Activated T-cell treated with anti-CD3 and anti-CD28 coated beads, Interleukin-2, amount 50 U/mL, for 48 hours (primary cell): ENCODE measurements at places on chromosomes 6 and 20.

GRCh38 chr20:10523443-10523842, 88.3 kb downstream of the SLX4IP start:
- no peak for DNase-seq

GRCh38 chr6:36912586-36912985, 26.8 kb downstream of the C6orf89 start:
- peak; percentile 76 for DNase-seq

GRCh38 chr6:163175301-163175700, 239.2 kb upstream of the QKI start:
- DNase-seq: no peak

DNA sequence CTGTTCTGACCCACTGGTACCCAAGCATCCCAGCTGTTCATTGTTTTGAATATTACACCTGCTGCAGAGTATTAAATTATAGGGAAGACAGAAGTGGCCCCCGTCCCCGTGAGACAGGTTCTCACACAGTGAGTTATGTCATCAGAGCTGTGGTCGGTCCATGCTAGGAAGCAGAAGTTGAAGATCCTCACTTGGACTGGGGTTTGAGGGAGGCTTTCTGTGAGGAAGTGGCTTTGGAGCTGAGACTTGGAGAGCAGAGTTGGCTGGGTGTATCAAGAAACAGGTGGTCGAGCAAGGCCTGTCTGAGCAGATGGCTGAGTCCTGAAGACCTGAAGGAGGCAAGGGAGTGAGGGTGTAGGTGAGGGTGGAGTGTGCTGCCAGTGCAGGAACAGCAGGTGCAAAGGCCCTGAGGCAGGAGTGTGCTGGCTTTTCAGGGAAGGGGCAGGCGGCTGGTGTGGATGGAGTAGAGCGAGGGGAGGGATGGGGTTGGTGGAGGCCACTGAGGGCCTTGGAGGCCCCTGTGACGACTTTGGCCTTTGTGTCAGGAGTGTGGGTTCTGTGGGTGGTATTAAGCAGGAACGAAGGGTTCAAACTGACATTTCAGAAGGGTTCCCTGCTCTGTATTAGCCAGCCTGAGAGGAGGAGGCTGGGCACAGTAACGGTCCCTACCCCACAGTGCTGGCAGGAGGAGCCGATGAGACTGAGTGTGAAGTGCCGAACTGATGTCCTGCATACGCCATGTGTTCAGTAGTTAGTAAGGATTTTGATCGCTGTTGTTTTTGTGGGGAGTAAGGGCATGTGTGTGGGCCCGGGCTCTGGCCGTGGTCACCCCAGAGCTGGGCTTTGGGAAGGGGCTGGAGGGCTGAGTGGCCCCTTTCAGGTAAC, 11.8 kb downstream of the SRC start:
- DNase-seq: no peak

DNA sequence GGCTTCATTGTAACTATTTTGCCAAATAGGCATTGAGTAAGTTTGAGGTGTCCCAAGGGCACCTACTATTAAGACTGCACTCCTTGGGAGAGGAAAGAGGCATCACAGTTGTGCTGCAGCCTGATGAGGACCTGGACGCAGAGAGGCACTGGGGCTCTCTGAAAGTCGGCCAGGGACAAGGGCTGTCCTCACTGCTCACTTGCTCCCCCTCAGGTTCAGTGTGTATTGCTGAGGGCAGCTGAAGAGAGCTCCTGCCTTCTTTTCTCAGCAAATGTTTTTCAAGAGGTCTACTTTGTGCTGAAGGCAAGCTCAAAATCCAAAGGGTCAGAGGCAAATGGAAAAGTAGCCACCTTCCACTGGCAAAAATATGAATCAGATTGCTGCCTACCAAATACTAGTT, 331.8 kb downstream of the RIMS1 start:
- no peak for DNase-seq

- no peak for DNase-seq
These were observed 84.7 kb upstream of the ELOVL5 start for GRCh38 chr6:53433261-53433950.

GRCh38 chr6:51203504-51203903, 384.8 kb downstream of the TFAP2B start:
- no peak for DNase-seq

GRCh38 chr6:71592643-71593042, 293.7 kb upstream of the RIMS1 start:
- no peak for DNase-seq

DNA sequence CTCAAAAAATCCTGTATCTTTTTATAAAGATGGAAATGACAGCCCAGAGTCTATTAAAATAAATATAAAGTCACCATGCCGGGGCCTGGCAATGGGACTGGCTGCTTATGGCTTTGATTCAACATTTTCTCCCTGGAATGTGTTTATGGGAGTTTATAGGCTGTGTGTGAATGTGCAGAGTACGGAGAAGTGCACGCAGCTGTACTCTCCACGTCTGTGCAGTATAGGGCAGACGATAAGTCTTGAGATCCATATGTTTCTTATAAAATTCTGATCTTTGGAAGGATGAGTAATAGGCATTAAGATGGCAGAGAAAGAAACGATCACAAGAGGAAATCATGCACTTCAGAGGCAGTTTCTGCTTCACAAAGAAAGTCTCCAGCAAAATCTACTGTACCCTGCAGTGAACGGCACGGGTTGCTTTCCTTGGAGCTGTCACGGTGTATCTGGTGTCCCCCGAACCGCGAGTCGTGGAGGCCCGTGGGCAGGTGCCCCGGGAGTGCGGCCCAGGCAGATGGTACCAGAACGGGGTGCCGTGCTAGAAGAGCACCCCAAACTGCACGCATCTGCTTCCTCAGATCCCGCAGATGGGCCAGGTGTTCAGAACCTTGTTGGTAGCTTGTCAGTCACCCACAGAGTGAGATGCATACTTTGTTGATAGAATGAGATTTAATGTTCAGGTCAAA, 382.5 kb downstream of the TAF4 start:
- DNase-seq: no peak

DNA sequence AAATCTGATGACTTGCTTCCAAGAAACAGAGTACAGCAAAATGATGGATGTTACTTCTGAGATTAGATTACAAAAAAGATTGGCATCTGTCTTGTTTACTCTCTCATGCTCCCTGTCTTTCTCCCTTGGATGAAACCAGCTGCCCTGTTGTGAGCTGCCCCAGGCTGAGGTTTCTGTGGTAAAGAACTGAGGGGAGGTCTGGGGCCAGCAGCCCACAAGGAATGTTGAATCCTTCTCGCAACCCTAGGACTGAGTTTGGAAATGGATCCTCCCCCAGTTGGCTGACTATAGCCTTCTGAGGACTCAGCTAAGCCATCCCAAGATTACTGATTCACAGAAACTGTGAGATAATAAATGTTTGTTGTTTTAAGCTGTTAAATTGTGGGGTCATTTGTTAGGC, 5.6 kb upstream of the HECA start:
- no peak for DNase-seq

GRCh38 chr6:2659882-2660281, 90.8 kb downstream of the MYLK4 start:
- no peak for DNase-seq

- DNase-seq: no peak
These were observed 125.0 kb upstream of the ID4 start for GRCh38 chr6:19712012-19712688.

GRCh38 chr6:26531897-26532296, 6.3 kb upstream of the HMGN4 start:
- no peak for DNase-seq

GRCh38 chr6:157865249-157865648, 42.2 kb downstream of the SNX9 start:
- no peak for DNase-seq

DNA sequence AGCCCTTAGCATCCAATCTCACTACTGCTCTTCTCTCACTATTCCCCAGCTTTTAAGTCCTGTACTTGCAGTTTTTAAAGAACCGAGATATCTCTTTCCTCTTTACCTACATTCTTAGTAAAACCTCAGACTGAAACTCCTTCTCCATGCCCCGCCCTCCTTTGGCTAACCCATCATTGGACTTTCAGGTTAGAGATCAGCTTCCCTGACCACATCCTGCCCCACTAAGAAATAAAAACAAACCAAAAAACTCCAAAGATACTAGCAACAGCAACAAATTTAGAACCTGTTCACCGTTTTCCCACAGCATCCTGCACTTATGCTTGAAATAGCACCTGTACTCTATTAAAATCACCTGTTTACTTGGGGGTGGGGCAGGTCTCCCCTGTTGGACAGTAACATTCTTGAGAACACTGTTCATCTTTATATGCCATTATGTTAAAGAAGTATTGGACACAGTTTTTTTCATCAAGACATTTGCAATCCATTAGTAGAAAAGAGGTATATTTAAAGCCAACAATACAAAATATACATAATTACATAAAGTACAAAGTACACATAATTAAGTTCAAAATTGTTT, 16.3 kb upstream of the SMAP1 start:
- peak; percentile 64 for DNase-seq

DNA sequence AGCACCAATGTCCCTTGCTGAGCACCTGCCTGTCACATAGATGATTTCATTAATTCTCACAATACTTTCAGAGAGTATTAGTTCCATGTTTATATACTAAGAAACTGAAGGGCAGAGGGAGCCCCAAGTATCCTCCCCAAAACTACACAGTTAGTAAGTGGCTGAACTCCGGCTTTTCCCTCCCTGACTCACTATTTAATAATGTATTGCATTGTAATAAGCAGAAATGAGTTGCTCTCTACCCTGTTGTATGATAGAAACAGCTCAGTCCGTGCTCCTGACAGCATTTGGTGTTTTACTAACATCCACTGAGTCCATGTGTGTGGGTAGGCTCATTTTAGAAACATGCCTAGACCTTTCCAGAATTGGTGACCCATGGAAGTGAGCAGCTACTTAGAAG, 76.8 kb downstream of the OLIG3 start:
- DNase-seq: no peak

DNA sequence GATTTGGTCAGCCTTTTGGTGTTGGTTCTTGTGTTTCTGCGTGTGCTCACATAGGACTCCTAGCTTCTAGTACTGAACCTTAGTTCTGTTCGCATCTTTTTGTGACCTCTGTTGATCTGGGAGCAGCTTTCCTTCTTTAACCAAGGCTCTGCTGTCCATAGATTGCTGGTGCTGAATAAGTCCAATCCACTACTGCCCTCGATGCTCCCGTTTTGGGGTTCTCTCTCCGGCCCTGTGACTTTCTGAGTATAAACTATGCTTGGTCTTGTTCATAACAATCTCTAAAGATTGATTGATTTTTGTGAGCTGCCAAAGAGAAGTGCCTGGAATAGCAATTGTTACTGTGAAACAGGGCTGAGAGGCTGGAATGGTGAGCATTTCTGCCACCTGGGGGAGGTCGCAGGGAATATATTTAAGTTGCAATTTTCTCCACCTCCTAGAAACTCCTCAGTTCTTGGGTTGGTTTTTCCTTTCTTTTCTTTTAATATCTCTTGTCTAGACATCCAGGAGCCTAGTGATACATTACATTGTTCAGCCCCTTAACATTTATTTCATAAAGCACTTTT, 422.9 kb upstream of the CHD6 start:
- no peak for DNase-seq

DNA sequence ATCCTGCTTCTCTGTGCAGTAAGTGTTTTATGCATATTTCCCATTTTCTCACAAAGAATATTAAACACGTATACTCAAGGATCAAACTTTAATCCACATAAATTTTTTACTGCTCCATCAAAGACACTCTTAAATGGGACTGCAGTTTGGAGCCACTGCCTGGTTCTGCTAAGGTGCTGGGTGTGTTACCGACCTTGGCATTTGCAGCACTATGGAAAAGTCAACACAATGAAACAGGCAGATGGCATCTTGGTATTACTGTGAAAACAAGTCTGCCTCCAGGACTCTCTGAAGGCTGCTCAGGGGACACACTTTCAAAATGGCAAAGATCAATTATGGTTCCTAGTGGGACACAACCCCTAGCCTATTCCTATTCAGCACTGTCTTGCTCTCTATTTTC, 17.3 kb upstream of the HLA-G start:
- DNase-seq: no peak

- no peak for DNase-seq
These were observed 84.0 kb downstream of the RAMACL start for GRCh38 chr6:166502453-166502852.

- no peak for DNase-seq
These were observed 336.7 kb downstream of the GJA1 start for GRCh38 chr6:121771937-121772720.

DNA sequence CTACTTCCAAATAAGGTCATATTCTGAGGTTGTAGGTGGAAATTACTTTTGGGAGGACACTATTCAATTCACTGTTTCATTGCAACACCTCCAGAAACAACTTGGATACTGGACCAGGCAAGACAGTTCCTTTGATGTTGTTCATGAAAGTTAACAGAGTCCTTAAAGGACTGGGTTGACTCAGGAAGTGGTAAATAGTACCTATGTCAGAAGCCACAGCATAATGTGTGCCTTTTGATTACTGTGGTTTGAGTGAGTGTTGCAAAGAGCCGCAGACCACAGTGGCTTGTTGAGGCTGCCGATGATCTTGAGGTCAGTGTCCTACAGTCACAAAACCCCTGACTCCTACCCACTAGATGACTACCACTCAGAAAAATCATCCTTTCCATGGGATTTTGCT, 10.9 kb downstream of the IL20RA start:
- DNase-seq: peak; percentile 65

GRCh38 chr20:41173161-41173721, 35.9 kb downstream of the PLCG1 start:
- DNase-seq: peak; percentile 79

GRCh38 chr6:144809969-144810368, 524.8 kb downstream of the UTRN start:
- DNase-seq: no peak

GRCh38 chr6:169529931-169530751, 171.7 kb downstream of the WDR27 start:
- DNase-seq: peak; percentile 55

- DNase-seq: no peak
These were observed 586.3 kb downstream of the HTR1B start for GRCh38 chr6:76876922-76877553.
